ENCODE measurements at places on chromosomes 2 and 18. TPM values are rescaled to one million over a fixed set of nuclear protein-coding genes. Genes with fewer than 3 reads are reported as not detected.
A peak's percentile ranks its signal among the peaks of the same experiment; 100 is the strongest.

DNA sequence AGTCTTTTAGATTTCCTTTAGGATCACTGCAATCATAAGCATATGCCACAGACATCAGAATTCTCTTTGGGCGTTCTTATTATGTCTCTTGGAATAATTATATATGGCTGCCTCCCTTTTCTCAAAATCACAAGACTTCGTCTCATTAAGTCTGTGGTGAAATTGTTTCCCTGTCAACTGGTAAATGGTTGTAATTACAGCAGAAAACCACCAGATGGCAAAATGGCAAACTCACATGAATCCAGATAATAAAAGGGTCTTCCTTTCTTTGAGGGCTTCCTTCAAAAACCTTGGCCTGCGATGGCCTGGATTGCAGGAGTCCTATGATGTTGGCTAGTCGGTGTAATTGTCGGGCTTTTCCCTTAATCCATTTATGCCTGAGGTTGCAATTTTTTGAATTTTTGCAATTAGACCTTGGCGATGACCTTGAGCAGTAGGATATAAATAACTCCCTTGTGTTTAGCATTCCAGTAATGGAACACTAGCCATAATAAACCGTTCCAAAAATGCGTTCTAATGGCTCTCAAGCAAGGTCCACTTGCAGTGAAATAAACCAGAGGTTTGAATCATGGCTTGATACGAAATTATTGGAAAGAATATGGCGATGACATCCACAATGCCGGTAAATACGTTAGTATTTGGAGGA, 656.4 kb downstream of the MBD2 start:
- peak; percentile 29 for DNase-seq

- no peak for DNase-seq
Measured at GRCh38 chr2:9484533-9484932, 10.2 kb downstream of the IAH1 start.

The ANKRD30BL gene
- total RNA-seq: not detected

DNA sequence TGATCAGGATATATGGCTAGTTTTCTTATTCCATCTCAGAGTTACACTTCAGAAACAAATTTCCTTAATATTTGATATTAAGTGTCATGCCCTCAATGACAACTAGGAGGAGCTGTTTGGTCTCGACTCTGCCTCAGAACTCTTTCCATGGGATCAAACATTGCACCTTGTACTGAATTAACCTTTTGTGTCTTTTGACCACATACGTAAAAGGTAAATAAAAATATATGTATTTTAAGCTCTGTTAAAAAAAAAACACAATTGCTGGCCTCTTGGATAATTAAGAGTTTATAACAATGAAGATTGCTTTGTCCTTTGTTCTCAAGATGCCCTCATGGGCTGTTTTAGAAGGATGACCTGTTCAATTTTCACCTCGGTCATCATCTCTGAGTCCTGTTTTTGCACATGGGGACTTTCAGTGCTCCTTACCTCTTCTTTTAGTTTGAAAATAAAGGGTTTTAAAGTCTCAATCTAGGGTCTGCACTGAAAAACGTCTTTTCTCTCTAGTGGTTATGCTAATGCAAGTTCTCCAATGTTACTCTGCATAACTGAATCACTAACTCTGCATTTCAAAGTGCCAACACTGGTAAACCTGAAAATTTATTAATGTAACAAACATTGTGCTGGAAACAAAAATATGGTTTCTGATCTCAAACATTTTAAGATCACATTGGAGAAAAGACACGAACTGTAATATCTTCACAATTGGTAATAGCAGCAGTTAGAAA, 18.8 kb upstream of the FN1 start:
- peak; percentile 52 for DNase-seq

GRCh38 chr18:76353500-76353899, 141.5 kb downstream of the ZNF516 start:
- DNase-seq: no peak

GRCh38 chr2:96369186-96369585, 33.6 kb downstream of the NCAPH start:
- no peak for DNase-seq

- no peak for DNase-seq
Measured at GRCh38 chr2:226589043-226589442, 210.6 kb downstream of the IRS1 start.

- no peak for DNase-seq
Measured at GRCh38 chr18:79890674-79891073, 60.8 kb downstream of the SLC66A2 start.

The ABCG5 gene
- 5.8 TPM for total RNA-seq

- DNase-seq: no peak
Measured at GRCh38 chr18:58892488-58892887, 27.8 kb downstream of the ZNF532 start.

The CRYGC gene
- not detected for total RNA-seq

DNA sequence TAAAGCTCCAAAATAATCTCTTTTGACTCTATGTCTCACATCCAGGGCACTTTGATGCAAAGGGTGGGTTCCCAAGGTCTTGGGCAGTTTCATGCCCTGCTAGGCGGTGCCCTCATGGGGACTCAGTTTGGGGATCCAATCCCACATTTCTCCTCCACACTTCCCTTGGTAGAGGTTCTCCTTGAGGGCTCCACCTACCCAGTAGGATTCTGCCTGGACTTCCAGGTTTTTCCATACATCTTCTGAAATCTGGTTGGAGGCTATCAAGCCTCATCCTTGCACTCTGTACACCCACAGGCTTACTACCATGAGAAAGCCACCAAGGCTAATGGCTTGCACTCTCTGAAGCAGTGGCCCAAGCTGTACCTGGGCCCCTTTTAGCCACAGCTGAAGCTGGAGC, 49.8 kb upstream of the ERMN start:
- no peak for DNase-seq

DNA sequence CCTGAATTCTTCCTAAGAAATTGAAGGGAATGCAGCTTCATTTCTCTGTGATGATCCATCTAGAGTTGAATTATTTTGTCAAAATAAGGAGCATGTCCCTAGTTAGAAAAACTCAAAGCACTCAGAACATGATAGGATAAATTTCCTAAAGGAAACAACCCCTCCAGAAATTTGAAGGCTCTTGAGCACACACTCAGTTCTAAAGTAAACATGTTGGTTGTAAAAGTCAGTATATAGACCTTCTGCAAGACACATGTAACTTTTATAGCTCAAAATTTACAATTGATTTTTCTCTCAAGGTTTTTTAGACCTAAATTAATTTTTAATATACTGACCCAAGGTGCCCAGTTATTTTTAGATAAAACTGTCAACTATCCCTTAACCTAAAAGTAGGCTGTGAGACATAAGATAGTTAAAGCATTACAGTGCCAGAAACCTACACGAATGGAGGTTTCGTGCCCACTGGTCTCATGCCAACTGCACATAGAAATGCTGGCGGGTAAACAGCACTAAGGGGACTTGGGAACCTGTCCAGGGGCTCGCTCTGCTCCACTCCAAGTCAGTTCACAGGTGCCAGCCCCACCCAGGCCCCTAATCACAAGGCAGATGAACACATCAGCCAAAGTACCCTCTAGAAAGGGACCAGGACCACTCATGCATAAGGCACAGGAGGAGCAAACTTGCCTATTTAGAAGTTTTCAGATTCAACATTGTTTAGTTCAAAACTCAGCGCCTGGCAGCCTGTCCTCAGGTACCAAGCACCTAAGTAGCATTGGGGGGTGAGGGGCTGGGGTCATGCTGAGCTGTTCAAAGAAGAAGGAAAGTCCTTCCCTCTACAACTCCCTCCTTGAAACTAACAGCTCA, 106.5 kb downstream of the SMC6 start:
- no peak for DNase-seq

The RUFY4 gene
- total RNA-seq: not detected

The LYG1 gene
- total RNA-seq: 0.49 TPM

GRCh38 chr2:238433300-238433915, 6.7 kb downstream of the ASB1 start:
- DNase-seq: no peak

GRCh38 chr2:229582151-229582550, 132.2 kb downstream of the DNER start:
- no peak for DNase-seq

GRCh38 chr2:42639340-42640077, 71.1 kb downstream of the MTA3 start:
- peak; percentile 15 for DNase-seq

DNA sequence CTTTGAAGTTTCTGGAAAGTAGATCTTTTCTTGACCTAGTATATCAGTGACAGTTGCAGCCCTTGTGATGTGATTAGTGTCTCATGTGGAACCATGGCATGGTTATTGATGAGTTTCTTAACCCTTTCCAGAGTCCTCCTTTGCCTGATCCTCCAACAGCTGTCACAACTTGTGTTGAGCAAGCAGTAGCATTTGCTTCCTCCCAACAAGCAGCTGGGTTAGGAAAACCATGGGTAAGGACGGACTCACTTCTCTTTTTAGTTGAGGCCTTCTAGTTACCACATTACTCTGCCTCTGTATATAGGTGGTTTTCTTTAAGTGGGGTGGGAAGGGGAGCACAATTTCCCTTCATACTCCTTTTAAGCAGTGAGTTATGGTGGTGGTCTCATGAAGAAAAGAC, 96.3 kb downstream of the XRCC5 start:
- no peak for DNase-seq

GRCh38 chr2:75545387-75545786, 15.4 kb downstream of the EVA1A start:
- DNase-seq: no peak

The REG3A gene
- not detected for total RNA-seq

The CABYR gene
- 0.38 TPM for total RNA-seq

DNA sequence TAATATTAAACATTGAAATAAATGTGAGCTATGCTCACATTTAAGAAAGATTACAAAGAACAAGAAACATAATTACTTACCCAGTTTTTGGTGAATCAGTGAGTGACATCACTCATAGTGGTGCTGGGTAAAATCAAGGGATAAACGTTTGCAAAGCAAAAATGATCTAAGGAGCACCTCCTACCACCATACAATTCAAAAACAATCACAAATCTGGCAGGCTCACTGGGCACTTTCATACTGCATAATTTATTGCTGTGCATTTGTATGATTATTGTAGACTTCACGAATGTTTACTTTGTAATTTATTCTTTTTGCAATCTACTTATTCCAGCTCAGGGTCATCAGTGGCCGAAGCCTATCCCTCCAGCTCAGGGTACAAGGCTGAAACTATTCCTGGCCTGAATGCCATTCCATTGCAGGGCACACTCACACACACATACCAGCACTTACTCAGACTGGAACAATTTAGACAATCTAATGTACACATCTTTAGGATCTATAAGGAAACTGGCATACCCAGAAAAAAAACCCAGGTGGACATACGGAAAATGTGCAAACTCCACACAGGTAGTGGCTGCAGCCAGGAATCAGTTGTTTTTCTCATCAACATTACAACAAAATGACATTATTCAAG, 34.4 kb downstream of the AFTPH start:
- DNase-seq: no peak

DNA sequence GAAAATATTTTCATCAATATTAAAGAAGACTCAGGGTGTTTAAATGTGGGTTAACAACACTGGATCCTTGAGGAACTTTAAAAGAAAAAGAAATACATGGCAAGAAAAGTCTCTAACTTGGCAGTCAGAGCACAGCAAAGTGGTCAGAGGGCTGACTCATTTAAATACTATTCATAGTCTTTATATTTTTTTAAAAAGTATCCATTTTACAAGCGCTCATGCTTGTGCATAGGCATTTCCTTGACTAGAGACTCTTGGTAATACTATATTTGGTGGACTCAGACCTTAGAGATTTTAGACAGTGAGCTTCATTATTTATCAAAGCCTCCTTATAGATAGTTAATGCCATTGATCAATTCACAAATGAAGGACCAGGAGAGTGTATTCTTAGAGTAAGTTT, 110.2 kb downstream of the ABCA12 start:
- DNase-seq: no peak

DNA sequence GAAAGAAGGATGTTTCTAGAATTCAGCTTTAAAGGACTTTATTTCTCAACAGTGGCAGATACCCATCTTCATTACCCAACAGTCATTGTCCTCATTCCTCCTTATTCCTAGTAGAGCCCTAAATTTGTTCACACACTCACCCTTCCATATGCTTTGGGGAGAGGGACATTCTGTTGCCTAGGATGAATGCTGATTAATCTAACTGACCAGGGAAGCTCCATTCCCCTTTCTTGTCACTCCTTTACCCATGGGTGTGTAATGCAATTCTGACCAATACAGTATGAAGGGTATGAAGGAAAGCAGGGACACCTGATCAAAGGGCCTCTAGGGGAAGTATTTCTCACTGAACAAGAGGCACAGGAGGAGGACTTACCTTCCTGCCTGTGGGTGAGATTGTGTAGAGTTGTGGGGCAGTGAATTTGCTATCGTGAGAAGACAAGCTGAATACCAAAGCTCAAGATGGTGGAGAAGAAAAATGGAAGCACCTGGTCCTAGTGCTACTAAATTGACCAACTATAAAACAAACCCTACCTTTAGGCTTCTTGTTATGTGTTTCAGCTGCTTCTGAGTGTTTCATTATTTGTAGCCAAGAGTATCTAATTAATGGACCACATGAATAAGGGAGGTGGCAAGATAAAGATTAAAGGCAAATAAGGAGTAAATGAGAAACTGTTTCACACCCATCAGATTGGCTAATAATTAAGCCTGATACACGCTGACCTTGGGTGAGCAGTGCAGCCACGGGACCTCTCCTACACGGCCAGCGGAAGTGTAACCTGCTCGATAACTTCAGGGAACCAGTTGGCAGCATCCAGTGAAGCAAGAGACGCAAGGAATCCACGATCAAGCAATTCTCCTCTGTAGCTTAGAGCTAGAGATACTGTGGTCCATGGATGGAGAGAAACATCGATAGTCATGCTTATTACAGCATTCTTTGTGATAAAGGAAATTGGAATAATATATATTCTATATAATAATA, 202.3 kb downstream of the MYCN start:
- DNase-seq: no peak

- DNase-seq: no peak
Measured at GRCh38 chr2:78721355-78722033, 304.0 kb upstream of the REG3G start.

DNA sequence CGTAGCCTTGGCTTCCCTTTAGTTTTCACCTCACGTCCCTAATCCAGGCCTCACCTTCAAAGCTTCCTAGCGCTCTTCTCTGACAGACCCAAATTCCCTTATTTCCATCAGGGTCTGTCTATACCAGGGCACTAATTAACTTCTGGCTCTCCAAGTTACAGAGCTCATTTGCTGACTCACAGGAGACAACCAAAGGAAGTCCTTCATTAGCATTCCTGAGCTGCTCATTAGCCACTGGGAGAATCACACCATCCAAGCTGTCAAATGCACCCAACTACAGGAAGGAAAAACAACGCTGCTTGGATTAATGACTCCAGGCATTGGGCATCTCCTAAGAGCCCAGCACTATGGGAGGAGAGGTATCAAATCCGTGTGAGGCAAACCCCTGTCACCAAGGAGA, 109.8 kb upstream of the ALK start:
- no peak for DNase-seq

GRCh38 chr2:217875138-217875537, 127.7 kb downstream of the TNS1 start:
- DNase-seq: no peak

GRCh38 chr18:23068011-23068410, 67.3 kb upstream of the CABLES1 start:
- DNase-seq: no peak

DNA sequence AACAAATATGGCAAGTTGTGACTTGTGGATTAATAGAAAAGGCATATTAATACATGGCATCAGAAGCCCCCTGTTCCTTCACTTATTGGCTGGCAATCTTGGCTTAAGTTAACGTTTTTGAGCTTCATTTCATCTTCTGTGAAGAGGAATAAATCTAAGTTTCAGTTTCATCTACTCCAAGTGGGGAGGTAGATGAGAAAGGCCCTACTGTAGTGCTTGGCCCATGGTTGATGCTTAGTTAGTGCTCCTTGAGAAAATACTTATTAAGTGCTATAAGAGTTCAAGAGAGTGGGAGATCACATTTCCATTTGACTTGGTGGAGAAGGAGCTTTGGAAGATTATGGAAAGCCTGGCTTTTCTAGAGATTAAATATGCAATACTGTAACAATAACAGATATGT, 244.3 kb downstream of the BABAM2 start:
- no peak for DNase-seq
